Adrenal gland (tissue), 19 donors: ENCODE measurements at places on chromosomes 3 and 15. TPM values are rescaled to one million over a fixed set of nuclear protein-coding genes. Genes with fewer than 3 reads are reported as not detected.

DNA sequence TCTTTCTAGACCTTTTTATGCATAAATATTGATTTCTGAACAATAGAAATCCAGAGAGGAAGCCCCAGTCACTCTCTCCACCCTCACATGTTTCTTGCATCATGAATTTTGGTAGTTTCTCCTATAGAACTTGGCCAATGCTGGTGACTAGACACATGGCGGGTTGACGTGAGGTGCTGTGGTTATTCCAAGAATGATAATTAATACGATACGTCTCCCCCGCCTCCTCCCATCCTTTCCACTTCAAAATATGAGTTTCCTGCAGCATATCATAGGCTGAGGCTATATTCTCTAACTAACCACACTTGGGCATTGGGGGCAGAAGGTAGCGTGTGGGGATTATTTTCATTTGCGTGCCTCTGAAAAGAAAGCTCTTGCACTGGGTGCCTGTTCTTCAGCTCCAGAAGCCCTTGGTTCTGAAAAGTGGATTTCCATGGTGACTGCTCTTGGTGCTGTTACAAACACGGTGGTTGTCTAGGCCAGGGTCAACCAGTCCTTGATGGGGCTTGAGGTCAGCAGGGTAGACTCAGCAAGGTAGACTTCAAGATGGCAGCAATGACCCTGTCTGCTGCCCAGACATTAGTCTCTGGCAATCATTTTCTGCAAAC lies 5.3 kb downstream of the TNFSF10 start:
- H3K4me3 ChIP-seq: no peak overlapping the region
- no peaks in the 10 kb centered on the region for H3K27me3 ChIP-seq
- H3K27ac ChIP-seq: no peak overlapping the region
- H3K36me3 ChIP-seq: no peaks in the 10 kb centered on the region
- DNase-seq: no peak

WDR49 gene
- 0.68 TPM for total RNA-seq

PIF1 gene
- total RNA-seq: 0.26 TPM

DNA sequence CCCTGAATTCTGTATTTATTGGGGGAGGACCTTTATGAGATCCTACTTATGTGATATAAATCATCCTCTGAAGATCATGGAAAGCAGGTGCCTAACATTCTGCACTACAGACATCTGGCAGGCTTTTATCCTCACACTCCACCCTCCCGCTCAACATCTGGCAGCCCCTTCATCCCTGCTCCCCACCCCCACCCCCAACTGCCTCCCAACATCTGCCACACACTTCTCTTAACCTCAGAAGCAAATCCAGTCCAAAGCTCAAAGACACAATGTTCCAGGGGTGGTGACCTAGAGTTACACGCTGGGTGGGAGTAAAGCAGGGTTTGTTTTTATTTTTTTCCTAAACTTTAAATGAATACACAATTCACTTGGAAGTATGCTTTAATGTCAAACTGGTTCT lies 184.5 kb upstream of the ATP11B start:
- no peaks in the 10 kb centered on the region for H3K27me3 ChIP-seq
- no peak for DNase-seq
- H3K4me1 ChIP-seq: no peaks in the 10 kb centered on the region
- H3K4me3 ChIP-seq: no peak overlapping the region
- no peaks in the 10 kb centered on the region for H3K36me3 ChIP-seq
